ENCODE measurements at places on chromosomes 6 and 20. TPM values are rescaled to one million over a fixed set of nuclear protein-coding genes. Genes with fewer than 3 reads are reported as not detected.

GRCh38 chr6:5095236-5095635 lies 10.1 kb downstream of the PPP1R3G start:
- DNase-seq = no peak

GRCh38 chr6:125747589-125748405 lies 1.6 kb upstream of the HEY2 start:
- DNase-seq = no peak

- DNase-seq = no peak
These were observed 1.7 kb upstream of the LY6G6D start for GRCh38 chr6:31713465-31713864.

The CLPSL2 gene
- not detected for polyA plus RNA-seq

DNA sequence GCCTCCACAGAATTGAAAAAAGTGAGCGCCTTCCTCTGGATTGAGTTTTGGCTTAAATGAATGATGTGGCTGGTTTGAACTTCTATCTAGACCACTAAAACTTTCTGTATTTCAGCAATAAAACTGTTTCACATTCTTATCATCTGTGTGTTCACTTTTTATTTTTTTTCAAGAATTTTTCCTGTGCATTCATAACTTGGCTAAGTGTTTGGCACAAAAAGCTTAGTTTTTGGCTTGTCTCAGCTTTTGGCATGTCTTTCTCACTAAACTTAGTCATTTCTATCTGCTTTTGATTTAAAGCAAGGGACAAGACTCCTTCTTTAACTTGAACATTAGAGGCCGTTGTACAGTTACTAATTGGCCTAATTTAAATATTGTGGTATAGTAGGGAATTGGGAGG lies 1015.1 kb downstream of the EPHA7 start:
- peak; percentile 52 for DNase-seq

DNA sequence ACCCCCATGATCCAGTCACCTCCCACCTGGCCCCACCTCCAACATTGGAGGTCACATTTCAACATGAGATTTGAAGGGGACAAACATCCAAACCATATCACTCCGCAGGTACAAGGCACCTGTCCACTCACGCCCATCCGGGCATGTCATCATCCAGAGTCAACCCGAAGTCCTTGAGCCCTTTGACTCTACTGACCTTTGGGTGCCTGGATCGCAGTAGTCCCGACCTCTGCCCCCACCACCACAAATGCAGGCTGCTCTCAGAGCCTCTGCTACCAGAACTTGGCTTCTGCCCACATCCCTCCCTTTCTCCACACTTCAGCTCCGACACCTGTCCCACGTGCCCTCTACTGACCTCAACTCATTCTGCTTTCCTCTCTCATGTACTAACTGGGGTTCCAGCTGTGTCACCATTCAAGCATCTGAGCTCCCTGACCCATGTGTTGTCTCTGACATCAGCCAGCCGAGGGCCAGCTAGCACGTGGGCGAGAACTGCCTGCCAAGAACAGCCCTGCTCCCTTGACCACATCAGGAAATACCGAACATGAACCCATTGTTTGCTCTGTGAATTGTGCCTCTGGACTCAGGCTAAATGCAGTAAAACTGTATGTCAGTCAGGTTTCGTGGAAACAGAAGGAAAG lies 498.3 kb upstream of the SULF2 start:
- peak; percentile 65 for DNase-seq

DNA sequence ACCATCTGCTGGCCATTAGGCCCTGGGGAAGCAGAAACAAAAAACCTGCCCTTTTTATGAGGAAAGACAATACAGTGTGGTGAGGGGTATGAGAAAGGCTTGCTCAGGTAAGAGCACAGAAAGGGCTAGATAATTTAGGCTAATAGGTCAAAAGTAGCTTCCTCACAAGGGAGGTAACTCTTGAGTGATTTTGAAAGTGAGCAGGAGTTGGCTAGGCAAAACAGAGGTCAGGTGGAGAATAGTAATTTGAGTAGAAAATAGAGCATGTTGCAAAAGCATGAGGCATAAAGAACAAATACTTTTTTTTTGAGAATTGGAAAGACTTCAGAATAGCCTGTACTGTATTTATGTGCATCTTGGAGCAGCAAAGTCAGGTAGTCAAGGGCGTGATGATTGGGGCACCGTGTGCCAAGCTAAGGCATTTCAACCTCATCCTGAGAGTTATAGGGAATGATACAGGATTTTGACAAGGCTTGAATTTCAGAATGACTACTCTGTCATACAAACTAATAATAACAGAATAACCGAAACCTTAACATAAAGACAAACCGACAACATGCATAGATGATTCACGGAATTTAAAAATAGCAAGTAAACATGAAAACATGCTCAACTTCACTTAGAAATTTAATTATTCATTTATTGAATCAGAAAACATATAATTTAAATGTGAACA lies 123.0 kb upstream of the ENPP5 start:
- DNase-seq = no peak

- DNase-seq = no peak
These were observed 526.6 kb upstream of the IRAK1BP1 start for GRCh38 chr6:78340755-78341154.

DNA sequence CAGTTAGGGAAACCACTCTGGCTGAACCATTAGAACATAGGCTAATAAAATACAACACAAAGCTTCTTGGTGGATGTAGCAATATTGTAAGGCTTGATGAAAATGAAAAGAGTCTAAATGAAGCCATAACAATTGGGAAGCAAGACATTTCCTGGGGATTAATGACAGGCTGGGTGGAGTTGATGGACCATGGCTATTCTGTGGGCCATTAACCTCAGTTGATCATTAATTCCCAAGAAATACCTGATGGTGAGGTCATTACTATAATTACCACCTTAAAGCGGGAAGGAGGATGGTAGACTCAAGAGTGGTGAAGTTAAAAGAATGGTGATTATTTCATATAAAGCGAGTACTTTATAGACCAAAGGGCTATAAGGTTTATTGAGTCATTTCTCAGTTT lies 455.8 kb upstream of the MAP3K7 start:
- no peak for DNase-seq

- DNase-seq = no peak
These were observed 169.8 kb upstream of the RIN2 start for GRCh38 chr20:19588241-19588640.

The CCR6 gene
- 0.16 TPM for polyA plus RNA-seq

The PPP1R16B gene
- polyA plus RNA-seq = 2.6 TPM

The CTCFL gene
- 0.02 TPM for polyA plus RNA-seq

The MOG gene
- not detected for polyA plus RNA-seq

DNA sequence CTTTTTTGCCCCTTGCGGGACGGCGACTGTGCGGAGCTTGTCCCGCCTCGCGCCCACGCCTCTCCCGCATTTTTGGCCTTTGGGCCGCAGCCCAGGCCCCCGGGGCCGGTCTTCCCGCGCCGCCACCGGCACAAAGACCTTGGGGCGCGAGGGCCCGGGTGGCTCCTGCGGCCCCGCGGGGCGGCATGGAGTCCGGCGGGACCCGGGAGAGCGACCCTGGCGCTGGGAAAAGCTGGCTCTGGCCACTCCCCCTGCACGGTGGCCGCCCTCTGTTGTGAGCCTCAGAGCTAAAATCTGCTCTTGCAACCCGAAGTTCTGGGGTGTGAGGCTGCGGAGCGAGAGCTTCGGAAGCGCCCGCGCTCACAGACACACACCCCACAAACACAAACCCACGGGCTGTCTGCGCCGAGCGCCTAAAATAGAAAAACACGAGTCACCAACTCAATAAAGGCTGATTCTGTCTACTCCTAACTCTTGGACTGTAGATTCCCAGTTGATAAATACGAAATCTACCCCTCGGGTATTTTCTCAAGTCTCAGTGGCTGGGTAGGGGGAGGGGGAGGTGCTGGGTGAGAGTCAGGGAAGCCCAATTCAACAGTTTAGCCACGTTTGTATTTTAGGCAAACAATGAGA lies 496 bp upstream of the BEND3 start:
- DNase-seq = peak; percentile 74

DNA sequence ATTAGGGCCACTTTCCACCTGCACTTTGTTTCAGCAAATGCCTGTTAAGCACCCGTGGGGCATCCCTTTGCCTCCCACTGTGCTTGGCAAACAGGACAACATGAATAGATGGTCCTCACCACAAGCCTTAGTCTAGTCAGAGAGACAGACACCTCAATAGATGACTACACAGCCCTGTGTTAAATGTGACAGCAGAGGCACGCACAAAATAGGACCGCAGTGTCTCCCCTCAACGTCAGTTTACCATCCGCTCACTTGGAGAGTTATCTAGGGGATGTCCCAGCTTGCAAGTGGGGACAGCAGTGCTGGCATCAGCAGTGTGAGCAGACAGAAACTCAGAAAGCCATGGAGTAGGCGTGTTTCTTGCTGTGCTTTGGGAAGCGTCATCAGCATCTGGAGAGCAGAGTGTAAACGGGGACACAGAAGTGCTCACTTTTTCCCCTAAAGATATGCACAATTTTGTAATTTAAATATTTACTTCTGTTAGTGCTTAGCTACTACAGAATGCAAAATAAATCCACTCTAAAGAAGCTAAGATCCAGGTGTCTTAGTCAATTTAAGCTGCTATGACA lies 66.0 kb upstream of the TXNDC5 start:
- DNase-seq = no peak

DNA sequence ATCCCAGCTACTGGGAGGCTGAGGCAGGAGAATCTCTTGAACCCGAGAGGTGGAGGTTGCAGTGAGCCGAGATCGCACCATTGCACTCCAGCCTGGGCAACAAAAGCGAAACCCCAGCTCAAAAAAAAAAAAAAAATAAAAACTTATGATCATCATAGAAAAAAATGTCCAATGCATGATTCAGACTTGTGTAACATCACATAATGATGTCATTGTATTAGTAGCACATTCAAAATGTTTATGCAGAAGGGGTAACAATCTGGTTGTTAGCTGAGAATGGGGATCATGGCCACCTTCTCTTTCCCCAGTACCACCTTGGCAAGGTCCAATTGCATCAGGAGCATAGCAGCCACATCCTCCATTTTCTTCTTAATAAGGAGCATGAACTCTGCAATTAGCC lies 137.6 kb upstream of the MARCKS start:
- no peak for DNase-seq

The IMPG1 gene
- polyA plus RNA-seq = not detected

The STX11 gene
- polyA plus RNA-seq = 62.7 TPM

- DNase-seq = no peak
These were observed 55.6 kb downstream of the ZNF292 start for GRCh38 chr6:87210979-87211378.

DNA sequence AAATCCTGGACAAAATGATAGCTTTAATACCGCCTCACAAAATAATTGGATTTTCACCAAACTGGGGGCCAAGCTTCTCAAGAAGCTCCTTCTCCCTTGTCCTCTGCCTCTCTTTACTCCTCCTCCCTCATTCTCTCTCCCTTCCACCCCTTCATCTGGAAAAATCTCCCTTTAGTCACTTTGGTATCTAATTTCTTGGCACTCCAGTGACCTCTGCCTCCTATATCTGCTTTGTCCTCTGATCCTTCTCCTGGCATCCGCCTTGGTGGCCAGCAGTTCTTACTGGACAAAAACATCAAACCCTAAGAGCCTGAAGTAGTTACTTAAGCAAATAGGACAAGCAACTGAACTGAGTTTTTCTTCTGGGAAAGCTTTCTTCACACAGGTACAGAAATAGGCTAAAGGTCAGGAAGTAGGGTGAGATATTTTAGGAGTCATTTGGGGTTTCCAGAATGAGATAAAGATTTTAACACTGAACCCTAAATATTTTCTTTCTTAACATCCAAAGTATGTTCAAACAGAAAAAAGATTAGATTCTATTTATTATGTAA lies 220.7 kb downstream of the ARHGAP18 start:
- no peak for DNase-seq

GRCh38 chr6:156988276-156989158 lies 211.3 kb downstream of the ARID1B start:
- DNase-seq = peak; percentile 21

GRCh38 chr6:109456111-109456583 lies 575 bp upstream of the MICAL1 start:
- DNase-seq = peak; percentile 40

The APOBEC2 gene
- 0.40 TPM for polyA plus RNA-seq

- no peak for DNase-seq
These were observed 305.0 kb downstream of the GMDS start for GRCh38 chr6:1940381-1940780.

- DNase-seq = peak; percentile 32
These were observed 235.3 kb downstream of the TMEM242 start for GRCh38 chr6:157087974-157088373.

DNA sequence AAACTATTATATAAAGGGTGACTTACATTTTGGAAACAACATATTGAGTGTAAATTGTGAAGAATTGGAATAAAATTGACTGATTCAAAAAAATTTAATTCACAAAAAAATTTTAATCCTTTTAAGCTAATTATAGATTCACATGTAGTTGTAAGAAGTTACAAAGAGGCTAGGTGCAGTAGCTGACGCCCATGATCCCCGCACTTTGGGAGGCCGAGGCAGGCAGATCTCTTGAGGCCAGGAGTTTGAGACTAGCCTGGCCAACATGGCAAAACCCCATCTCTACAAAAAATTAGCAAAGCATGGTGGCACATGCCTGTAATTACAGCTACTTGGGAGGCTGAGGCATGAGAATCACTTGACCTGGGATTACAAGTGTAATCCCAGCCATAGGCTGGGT lies 30.3 kb upstream of the KHDC1 start:
- no peak for DNase-seq

- no peak for DNase-seq
These were observed 8.6 kb upstream of the IL22RA2 start for GRCh38 chr6:137181891-137182653.

The BPIFA2 gene
- 3.1 TPM for polyA plus RNA-seq

DNA sequence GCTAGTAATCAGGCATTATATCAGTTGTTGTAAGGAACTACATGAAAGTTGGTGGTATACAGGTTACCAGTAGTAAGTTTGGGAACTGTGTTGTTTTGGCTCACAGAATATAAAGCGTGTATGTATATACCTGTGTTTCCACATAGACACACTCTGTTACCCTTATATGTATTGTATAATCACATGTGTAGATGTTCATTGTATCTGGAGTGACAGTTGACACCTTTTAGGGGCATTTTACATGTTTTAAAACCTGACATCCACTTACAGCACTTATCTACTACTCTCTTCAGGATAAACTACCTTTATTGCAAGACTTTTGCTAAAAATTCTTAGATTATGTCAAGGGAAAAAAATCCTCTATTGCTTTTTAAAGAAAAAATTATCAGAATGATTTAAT lies 228.9 kb downstream of the LAMA2 start:
- no peak for DNase-seq

DNA sequence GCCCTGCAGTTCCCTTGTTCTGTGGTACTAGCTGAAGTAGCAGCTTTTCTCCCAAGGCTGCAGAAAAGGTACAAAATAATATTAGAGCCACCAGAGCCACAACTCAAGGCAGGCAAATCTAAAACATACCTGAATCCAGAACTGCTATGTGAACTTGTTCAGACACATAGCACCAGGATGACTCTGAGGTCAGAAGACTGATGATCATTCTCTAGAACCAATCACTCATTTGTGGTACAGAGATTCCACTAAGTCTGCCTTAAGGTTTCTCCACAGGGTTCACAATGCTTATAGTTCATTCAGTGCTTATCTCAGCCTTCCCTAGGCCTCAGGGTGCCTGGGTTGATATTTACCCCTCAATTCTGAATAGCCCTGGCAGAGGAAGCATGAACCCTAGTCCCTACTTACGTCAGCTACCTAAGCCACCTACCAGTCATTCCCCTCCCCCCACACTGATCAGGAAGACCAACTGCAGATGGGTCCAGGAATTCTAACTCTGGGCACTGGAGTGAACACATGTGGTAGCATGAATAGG lies 140.9 kb upstream of the MOCS1 start:
- DNase-seq = no peak

The ACSS2 gene
- polyA plus RNA-seq = 154 TPM

The GJA10 gene
- not detected for polyA plus RNA-seq

The ENPP5 gene
- 5.0 TPM for polyA plus RNA-seq

The BHLHE23 gene
- not detected for polyA plus RNA-seq

- no peak for DNase-seq
These were observed 31.9 kb downstream of the TTI1 start for GRCh38 chr20:38001173-38001875.

The PLAGL1 gene
- 29.2 TPM for polyA plus RNA-seq

Measured in lung (tissue), 17 donors.